ENCODE measurements at places on chromosomes 11 and 22. TPM values are rescaled to one million over a fixed set of nuclear protein-coding genes. Genes with fewer than 3 reads are reported as not detected.

DNA sequence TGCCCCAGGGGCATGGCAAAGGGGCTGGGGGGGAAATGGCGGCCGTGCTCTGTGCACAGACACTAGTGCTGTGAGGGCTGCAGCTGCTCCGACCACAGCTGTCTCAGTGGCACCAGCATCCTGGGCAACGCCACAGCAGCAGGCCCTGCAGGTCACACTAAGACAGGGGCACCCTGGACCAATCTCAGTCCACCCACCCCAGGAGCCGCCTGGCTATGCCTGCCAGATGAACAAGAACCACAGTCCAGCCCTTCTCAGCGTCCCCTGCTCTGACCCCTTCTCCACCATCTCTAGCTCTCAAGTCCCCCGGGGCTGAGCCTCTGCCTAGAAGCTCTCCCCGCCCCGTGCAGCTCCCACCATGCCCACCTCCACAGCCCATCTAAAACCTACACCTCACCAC, 16.5 kb downstream of the TUBGCP6 start:
- no peak for DNase-seq

DNA sequence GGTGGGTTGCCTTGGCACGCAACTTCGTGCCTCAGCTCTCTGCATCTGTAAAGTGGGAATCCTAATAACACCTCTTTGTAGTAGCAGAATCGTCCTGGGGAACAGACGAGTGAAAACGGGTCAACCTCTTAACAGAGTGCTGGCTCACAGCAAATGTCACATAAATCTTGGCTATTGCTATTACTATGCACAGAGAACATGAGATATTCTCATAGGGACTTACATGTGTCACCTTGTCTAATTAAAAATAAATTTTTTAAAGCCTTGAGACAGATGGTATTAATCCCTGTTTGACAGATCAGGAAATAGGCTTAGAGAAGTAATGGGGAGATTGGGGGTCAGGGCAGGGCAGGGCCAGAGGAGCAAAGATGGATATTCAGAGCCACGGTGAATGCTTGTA, 44.3 kb upstream of the IGSF9B start:
- no peak for DNase-seq

- DNase-seq, result peak; percentile 33
These were observed 8.4 kb upstream of the CTR9 start for GRCh38 chr11:10742460-10743208.

The SLC15A3 gene
- total RNA-seq, result 4.0 TPM

DNA sequence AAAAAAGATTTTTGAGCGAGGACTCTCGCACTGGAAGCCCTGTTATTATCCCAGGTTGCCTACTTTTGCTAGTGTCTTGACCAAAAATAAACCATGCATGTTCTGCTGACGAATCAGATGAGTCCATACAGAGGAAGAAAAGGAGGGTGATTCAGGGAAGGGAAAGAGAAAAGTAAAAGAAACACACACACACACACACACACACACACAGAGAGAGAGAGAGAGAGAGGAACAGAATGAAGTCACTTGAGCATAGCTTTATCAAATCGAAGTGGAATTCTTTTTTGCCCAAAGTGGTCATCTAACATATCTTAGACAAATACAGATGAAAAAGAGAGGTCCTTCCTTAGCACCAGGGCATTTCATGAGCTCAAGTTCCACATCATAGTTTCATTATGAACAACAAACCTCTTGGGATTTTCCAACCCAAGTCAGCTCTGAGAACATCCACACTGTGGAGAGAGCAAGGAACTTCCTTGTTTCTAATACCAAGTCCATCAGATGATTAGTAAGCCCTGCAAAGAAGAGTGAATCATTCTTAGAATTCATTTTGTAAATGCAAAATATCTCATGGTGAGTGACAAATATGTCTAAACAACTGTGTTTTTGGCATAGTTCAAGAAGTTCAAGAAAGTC, 7.7 kb upstream of the MMP12 start:
- no peak for DNase-seq

- DNase-seq, result no peak
These were observed 17.5 kb downstream of the TSKU start for GRCh38 chr11:76800466-76801200.

- no peak for DNase-seq
These were observed 1175.6 kb downstream of the BRD1 start for GRCh38 chr22:48651981-48652538.

- peak; percentile 51 for DNase-seq
These were observed 196.9 kb downstream of the CSNK2A3 start for GRCh38 chr11:11155962-11156815.

- DNase-seq, result no peak
These were observed 505 bp downstream of the FAM227A start for GRCh38 chr22:38655519-38656255.

The APLP2 gene
- 19.8 TPM for total RNA-seq

DNA sequence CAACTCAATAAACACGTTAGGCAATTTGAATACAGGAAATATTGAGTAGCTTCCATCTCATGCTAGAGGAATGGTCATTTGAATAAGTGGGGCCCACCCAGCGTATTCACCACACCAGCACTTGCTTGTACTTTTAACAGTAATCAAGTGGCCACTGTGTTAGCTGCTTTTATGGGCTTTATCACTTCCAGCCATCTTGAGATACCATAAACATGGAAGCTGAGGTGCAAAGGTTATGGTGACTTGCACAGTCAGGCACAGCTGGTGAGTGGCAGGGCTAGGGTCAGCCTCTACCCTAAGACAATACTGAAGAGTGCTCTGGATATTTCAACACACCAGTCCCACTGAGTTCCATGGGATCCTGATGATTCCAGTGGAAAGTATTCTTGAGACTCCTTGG, 6.7 kb downstream of the JOSD1 start:
- no peak for DNase-seq

Measured in activated CD4-positive, alpha-beta T cell treated with anti-CD3 and anti-CD28 coated beads, Interleukin-2, amount 10 ng/mL, durations not matched to agents 7 days and 5 days (primary cell).